ENCODE measurements at places on chromosomes 11 and 22.

GRCh38 chr22:27514601-27515523 is 286.7 kb downstream of the MN1 start:
- DNase-seq: no peak

GRCh38 chr11:115696563-115696962 is 192.3 kb upstream of the CADM1 start:
- DNase-seq: no peak

DNA sequence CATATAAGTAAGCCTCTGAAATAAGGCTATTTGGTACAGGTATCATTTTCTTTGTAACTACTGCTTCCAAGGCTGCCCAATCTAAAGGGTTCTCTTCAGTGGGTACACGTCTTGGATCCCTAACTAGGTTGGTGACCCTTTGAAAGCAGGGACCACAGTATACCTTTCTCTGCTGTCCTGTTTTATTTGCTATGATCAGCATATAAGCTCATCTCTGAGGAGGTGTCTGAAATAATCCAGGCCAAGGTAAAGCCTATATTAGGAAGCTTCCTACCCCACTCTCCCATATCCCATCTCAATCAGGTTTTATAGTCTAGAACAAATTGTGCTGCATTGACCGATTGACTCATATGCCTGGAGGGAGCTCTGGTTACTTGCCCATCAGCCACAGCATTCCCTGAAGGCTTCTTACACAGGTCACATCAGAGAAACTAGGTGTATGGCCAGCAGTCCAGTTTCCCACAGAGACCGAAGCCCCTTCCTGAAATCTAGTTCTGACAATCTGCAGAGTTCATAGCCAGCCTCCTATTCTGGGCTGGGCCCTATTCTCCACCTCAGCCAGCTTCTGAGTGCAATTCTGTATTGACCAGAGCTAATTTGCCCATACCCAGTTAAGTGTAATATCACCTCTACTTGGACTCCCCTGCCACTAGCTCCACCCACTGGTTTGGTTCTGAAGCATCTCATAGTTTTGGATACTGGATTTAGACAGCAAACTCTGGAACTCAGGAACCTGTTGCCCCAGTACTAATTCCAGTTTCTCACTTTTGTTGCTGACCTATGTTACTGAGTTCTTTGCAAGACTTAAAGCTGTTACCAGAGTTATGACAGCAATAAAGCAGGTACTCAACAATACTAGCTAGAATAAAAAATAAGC is 62.1 kb upstream of the ARHGAP20 start:
- DNase-seq: no peak

GRCh38 chr11:72075109-72075508 is 5.2 kb downstream of the NUMA1 start:
- no peak for DNase-seq

GRCh38 chr11:130528298-130529261 is 80.1 kb downstream of the ADAMTS15 start:
- no peak for DNase-seq

DNA sequence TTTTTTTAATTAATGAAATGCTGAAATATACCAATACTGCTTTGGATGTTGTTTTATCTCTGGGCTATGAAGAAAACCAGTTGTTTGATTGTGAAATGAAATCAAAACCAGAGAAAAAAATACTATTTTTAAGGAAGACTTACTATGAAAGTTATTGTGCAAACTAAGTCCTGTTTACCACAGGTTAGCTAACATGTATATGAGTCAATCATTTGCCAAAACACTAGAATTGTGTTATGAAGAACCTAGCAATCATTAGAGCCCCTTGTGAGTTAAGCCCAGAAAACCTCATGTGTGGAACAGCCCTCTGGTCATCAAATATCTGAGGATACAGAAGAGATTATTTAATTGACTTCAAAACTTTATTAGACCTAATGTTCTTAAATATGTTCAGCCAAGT is 83.7 kb downstream of the FAT3 start:
- DNase-seq: no peak

- DNase-seq: no peak
These were observed 15.8 kb downstream of the TOLLIP start for GRCh38 chr11:1293619-1294015.

DNA sequence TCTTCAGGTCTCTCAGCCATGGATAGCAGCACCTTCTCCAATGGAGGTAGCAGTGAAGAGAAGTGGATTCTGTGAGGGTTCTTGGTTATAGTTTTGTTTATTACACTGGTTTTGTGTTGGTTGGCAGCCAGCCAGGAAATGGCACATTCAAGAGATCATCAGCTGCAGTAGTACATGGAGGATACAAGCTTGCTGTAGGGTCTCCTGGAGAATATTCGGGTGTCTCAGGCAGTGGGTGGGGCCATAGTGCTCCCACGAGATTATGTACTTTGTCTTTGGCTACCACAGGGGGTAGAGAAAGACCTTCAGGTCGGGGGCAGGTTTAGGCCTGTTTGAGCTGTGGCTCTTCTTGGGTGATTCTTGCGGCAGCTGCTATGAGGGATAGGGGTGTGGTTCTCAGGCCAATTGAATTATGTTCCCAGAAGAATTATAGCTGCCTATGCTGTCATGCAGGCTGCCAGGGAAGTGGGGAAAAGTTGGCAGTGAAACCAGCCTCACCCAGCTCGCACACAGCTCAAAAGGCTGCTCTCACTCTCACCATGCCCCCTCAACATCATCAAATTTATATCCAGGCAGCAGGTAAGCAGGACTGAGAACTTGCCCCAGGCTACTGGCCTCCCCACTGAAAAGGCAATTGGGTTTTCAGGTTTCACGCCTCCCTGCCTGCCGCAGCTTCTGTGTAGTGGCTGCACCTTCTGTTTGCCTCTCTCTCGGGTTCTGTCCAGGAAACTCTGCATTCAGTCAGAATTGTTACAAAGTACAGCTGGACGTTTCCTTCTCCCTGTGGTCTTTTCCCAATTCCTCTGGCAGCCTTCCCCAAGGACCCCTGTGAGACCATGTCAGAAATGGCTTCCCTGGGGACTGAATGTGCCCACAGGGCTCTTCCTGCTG is 435.5 kb downstream of the LUZP2 start:
- DNase-seq: peak; percentile 3

DNA sequence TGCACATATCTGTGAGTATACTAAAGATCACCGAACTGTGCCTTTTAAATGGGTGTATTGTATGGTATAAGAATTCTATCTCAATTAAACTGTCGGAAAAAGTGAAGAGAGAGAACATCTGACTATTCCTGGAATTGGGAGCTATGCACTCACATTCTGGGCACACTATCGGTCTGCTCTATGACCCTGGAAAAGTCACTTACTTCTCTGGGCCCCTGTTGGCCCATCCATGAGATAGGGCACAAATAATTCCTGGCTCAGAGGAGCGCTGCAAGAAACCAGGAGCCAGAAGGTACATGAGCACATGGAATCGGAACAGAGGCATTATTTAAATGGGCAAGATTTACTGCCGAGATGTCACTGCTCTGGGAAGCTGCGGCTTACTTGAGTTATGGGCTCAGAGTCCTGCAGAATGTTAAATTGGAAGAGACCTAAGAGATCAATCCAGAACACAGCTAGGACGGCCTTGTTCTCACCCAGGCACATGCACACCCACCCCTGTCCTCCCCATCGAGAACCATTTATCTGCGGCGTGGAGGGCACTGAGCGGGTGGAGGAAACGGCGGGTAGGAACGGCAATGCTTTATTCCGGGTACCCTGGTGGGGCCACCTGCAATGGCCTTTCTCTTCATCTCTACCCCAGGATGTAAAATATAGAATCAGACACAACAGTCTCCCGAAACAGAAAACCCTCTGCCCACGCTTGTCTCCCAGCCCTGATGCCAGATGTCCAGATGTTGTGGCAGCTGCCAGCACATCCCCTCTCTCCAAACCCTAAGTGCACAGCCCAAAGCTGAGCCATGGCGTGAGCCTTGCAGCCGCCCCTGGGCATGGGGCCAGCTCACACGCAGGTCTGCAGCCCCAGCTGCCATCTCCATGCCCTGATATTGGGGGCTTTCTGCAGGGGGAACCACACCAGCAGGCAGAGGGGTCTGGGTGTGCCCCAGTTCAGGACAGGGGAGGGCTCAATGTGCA is 142.4 kb downstream of the DSCAML1 start:
- no peak for DNase-seq

Data from left renal pelvis (tissue), 4 donors.